Activated CD8-positive, alpha-beta memory T cell treated with anti-CD3 and anti-CD28 coated beads, Interleukin-2, amount 50 U/mL, for 48 hours (primary cell): ENCODE measurements at places on chromosomes 7 and 10.

GRCh38 chr10:14191871-14192270, 138.9 kb downstream of the FRMD4A start:
- no peak for DNase-seq

DNA sequence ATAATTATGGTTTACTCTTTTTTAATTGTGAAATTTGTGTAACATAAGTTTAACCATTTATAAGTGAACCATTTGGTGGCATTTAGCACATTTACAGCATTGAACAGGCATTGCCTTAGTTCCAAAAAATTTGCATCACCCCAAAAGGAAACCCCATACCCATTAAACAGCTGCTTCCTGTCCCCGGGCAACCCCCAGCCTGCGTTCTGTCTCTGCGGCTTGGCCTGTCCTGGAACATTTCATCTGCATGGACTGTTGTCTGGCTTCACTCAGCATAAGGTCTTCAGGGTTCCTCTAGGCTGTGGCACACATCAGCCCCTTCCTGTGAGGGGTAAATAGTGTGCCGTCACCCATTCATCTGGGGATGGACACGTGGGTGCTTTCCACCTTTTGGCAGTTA, 6.9 kb downstream of the RET start:
- DNase-seq = no peak

GRCh38 chr10:59627366-59628018, 82.2 kb downstream of the SLC16A9 start:
- DNase-seq = no peak

DNA sequence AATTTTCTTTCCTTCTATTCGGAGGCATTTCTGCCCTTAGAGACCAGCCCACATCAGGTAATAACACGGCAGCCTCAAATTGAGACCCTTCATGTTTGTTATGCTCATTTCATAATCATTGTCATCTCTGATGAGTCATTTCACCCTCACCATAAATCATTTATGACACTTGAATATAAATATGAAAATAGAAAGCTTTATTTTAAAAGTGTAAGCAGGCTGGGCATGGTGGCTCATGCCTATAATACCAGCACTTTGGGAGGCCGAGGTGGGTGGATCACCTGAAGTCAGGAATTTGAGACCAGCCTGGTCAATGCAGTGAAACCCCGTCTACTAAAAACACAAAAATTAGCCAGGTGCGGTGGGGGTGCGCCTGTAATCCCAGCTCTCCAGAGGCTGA, 57.4 kb upstream of the EGFR start:
- no peak for DNase-seq

- DNase-seq = no peak
Observed at GRCh38 chr10:75402486-75403143, 1.1 kb upstream of the ZNF503 start.

DNA sequence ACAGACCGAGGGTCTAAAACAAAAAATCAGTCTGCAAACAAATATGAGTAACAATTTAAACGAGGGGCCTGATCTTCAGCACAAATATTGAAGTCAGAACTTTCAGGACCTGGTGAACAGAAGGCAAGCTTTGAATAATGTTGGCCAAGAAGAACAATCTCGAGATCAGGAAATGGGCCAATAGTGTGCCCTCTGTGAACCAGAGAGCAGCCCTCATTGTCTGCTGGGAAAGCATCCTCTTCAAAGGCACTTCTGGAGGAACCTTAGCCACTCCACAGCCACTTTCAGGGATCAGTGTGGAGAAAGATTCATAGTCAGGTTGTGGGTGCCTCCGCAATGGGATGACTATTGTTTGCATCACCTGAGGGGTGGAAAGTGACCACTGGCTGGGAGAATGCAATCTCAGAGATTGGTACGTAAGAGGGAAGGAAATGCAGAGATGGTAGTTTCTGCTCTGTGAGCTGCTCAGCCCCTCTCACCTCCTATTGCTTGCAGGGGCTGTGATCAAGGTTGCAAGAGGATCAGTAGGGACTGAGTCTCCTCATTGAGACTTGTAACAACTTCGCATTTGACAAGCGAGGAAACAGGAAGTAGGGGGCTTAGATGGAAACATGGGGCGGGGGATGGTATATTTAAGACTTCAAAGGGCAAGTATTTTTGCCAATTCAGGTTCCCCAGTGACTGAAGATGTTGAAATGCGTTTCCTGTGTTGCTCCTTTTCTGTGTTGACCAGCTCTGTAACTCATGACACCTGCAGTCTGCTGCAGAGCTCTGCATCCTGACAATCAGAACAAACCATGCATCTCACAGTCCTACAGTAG, 28.4 kb upstream of the IFRD1 start:
- DNase-seq = peak; percentile 49

DNA sequence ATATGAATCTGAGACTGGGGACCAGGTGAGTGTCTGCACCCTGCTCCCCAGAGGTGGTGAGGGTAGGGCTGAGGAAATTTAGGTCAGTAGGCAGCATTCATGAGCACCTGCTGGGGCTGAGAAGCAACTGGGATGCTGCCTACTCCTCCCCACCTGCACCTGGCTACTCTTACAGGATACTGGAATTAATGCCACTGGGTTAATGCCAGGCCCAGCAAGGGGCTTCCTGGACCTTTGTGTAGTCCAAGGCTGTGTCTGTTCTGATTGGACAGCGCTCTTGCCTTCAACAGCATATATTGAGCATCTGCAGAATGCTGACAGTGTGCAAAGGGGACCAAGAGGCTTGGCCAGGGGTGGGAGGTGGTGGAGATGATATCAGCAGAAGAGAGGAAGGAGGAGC, 32.1 kb downstream of the ADCYAP1R1 start:
- no peak for DNase-seq
